ENCODE measurements at places on chromosomes 5 and 9. TPM values are rescaled to one million over a fixed set of nuclear protein-coding genes. Genes with fewer than 3 reads are reported as not detected.

ANKRD33B gene
- total RNA-seq = 0.83 TPM

DNA sequence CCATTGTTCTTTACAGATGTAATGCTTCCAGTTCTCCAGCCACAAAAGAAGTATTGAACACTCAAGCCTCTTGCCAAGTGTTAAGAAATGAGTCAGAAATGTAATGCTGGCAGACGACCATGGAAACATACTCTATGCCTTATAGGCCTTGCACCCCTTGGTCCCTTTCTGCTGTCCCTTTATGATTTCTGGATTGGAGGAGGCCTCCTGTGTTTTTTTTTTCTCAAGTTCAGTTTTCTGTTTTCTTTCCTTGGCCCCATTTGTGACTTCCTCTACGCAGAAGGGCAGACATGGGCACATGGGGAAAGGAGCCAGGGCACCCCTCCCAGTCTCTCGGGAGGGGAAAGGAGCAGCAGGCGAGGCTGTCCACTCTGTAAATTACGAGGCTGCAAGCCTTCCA, 53.4 kb downstream of the SNX18 start:
- H3K27ac ChIP-seq = peak overlapping the region; percentile 72
- H3K36me3 ChIP-seq = no peaks in the 10 kb centered on the region
- H3K4me1 ChIP-seq = peaks cover 15% of the 10 kb centered on the region
- H3K27me3 ChIP-seq = no peaks in the 10 kb centered on the region
- DNase-seq = no peak

GRM6 gene
- not detected for total RNA-seq

- H3K4me3 ChIP-seq = no peak overlapping the region
- no peak overlapping the region for H3K27ac ChIP-seq
- no peaks in the 10 kb centered on the region for H3K36me3 ChIP-seq
- H3K4me1 ChIP-seq = peaks cover 33% of the 10 kb centered on the region
These were observed 215.6 kb downstream of the PIK3R1 start for GRCh38 chr5:68431186-68431585.

EIF4E1B gene
- total RNA-seq = not detected

DNA sequence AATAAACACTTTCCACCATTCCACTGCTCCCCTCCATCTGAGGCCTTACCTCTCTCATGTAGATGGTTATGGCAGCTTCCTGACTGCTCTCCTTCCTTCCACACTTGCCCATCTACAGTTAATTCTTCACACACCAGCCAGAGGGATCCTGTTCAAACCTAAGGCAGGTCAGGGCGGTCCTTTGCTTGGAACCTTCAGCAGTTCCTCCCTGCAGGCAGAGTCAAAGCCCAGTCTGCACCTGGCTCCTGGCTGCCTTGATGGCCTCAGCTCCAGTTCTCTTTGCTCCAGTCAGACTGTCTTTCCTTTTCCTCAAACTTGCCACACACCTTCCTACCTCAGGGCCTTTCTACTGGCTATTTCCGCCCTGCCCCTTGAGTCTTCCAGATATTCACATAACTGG, 30.2 kb upstream of the NR3C1 start:
- H3K4me1 ChIP-seq = peaks cover 9% of the 10 kb centered on the region
- H3K27ac ChIP-seq = no peak overlapping the region

DNA sequence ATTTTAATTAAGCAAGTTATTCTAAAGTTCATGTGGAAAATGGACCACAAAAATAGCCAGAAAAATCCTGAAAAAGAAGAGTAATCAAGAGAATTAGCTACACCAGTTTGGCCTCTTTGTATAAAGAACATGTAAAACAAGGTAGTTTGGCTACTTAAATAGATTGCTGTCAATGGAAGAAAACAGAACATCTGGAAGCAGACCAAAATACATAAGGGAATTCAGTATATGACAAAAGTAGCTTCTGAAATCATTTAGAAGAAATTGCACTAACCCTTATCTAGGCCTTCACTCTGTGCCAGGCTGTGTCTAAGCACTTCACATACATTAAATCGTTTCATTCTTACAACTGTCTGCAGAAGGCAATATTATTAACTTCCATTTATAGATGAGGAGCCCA, 156.6 kb downstream of the PRDM6 start:
- no peaks in the 10 kb centered on the region for H3K4me1 ChIP-seq
- H3K27ac ChIP-seq = no peak overlapping the region
- peaks cover 22% of the 10 kb centered on the region for H3K27me3 ChIP-seq
- no peak overlapping the region for H3K4me3 ChIP-seq
- DNase-seq = no peak
- no peaks in the 10 kb centered on the region for H3K36me3 ChIP-seq
